ENCODE measurements at places on chromosomes 6 and 20.
A peak's percentile ranks its signal among the peaks of the same experiment; 100 is the strongest.

DNA sequence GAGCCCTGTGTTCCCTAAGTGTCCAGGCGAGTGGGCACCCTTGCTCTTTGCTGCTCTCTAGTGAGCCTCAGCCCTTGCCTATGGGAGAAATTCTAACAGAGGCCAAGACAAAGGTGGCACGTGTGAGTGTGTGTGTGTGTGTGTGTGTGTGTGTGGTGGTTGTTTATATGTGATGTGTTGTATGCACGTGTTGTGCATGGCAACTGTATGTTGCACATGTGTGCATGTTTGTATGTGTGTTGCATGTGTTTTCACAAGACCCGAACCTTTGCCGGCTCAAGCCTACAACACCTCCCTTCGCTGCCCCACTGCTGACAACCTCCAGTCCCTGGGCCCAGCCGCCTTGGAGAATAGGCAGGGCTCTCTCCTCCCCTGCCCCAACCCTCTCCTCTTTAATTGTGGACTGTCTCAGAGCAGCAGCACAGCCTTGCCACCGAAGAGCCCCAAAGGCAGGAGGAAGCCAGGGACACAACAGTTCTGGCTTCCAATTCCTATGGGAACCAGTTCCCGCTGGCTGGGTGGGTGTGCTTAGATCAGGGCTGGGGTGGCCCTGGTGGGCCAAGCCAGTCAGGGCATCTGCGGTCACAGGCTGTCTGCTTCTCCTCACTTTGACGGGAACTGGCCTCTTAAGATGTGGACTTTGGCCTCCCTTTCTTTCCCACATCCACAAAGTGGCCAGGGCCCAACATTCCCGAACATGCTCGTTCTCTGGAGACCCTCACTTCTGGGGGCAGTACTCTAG is 2.7 kb downstream of the KCNK16 start:
- no peak for DNase-seq

DNA sequence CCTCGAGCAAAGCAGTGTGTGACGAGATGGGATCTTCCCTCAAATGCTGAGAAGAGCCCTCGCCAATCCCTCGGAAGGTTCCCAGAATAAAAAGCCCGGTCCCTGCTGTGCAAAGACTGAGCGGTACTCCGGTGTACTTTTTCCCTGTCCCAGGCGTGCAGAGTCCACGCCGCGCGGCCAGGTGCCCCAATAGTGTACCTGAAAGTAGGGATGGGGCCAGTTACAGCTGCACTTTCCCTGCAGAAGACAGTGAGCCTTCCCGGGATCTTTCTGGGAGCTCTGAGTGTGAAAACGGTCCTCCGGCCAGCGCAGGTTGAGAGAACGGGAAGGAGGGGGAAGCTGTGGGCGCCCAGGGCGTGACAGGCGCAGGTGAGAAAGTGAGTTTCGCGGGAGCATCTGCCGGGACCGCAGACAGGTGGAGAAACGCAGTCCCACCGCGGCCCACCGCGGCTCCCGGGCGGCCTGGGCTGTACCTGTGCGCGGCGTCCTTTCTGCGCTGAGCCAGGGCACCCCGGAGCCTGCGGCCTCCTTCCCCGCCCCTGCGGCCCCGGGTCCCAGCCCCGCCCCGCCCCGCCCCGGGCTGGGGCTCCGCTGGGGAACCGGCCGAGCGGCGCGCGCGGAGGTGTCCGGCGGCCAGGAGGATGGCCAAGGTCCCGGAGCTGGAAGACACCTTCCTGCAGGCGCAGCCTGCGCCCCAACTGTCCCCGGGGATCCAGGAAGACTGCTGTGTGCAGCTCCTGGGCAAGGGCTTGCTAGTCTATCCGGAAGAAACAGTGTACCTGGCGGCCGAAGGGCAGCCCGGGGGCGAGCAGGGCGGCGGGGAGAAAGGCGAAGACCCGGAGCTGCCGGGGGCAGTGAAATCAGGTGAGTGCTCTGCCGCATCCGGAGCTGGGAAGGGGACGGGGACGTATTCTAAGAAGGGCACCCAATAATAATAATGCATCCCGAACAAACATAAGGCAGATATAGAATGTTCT is at the start of gene RFX6:
Gene RFX6, plus strand, starts transcription at position 608 of the 977 bp plus-strand sequence. Its CDS starts 34 bp downstream, at position 642.
- DNase-seq: no peak

- DNase-seq: no peak
Observed at GRCh38 chr6:7649037-7649810, 59.2 kb downstream of the SNRNP48 start.

GRCh38 chr6:128098000-128098581 is 197.2 kb upstream of the THEMIS start:
- no peak for DNase-seq

GRCh38 chr20:8829256-8829655 is 239.6 kb upstream of the PLCB4 start:
- DNase-seq: no peak

DNA sequence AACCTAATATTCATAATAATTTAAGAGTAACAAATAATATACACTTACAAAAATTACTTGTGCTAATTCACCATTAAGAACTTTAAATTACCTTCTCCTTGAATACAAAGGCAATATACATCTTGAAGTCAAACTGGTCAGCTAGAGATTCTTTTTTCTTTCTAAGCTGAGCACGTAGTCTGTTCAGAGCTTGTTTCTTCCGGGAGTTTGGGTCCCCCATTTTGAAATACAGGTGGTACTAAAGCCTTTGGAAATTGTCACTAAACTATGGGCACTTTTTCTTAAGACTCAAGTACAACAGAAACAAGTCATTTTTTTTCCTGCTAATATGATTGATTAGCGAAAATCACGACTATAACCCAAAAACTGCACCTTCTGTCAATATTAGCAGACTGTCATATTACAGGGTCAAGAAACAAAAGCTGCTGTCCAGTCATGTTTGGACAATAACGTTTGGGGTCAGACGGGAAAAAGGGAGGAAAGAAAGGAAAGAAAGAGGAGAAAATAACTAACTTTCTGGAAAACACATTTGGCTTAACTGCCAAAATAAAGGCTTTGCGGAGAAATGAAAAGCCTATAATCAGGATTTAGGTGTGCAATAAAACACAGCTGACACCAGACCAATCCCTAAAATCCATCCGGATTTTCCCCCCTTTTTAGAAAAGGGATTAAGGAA is 367 bp downstream of the C6orf62 start:
- no peak for DNase-seq

GRCh38 chr20:2102585-2103460 is 1.2 kb downstream of the STK35 start:
- peak; percentile 80 for DNase-seq

GRCh38 chr20:63148696-63149095 is 67.2 kb downstream of the YTHDF1 start:
- DNase-seq: no peak

DNA sequence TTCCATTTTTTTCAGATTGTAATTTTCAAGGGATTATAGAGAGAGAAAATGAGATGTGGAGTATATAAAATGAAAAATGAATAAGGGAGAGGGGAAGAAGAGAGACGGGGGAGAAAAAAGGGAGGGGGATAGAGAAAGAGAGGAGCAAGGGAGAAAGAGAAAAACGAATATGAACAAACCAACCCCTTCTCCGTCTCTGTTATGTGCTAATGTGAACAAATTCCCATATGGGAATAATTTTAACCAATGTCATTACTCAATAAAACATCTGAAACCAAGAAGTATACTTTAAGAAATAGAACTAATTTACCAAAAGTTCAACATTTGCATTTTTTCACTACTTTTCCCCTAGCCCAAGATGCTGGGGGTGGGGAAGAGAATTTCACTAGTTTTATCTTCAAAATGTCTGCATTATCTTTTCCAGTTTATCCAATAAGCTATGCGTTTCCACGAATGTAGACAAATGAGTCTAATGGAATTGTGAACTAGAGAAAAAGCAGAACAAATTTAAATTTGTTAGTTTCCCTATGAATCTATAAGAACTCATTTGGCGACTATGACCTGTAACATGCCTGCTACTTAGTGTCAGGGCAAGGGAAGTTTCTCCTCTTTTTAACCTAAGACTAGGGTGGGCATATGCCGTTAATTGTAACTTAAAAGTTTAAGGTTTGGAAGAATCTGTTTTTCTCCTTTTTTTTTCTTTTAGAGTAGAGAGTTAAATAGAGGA is 286.3 kb downstream of the BTBD9 start:
- no peak for DNase-seq

GRCh38 chr20:18743665-18744440 is 69.7 kb upstream of the SCP2D1 start:
- no peak for DNase-seq

All from activated T-cell treated with anti-CD3 and anti-CD28 coated beads for 24 hours (primary cell).